ENCODE measurements at places on chromosomes 2 and 18. TPM values are rescaled to one million over a fixed set of nuclear protein-coding genes. Genes with fewer than 3 reads are reported as not detected.
A peak's percentile ranks its signal among the peaks of the same experiment; 100 is the strongest.

DNA sequence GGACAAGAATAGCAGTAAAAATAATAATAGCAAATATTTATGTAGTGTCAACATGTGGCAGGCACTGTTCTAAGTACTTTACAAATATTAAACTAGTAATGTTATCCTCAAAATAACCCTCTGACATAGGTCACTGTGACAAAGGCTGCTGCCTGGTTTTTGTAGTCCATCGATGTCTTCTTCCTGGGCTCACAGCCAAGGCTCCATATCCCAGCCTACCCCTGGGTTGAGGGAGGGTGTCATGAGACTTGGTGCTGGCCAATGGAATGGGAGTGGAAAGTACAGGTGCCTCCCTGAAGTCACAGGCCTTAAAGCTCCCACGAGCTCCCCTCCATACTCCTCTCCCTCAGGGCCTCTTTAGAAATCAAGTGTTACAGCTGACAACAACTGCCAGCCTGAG lies 159.3 kb downstream of the CYRIA start:
- H3K4me3 ChIP-seq, result no peak overlapping the region
- peaks cover 45% of the 10 kb centered on the region for H3K27me3 ChIP-seq
- no peak for DNase-seq
- no peaks in the 10 kb centered on the region for H3K4me1 ChIP-seq
- no peaks in the 10 kb centered on the region for H3K36me3 ChIP-seq

DNA sequence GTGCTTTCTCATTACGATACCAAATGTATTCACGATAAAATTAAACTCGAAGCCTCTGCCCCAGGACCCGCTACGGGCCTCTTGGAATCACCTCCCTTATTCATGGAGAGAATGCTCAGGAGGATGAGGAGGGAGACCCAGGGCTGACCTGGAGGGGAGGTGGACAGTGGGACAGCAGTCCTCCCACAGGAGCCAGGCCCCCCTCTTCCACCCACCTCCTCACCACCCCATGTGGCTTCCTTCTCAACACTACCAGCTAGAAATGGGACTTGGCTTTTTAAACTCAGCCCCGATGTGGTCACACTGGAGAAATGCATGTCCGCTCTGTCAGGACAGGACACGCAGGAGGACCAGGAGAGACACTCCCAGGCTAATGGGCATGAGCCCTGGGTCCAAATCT lies 147.9 kb upstream of the ID2 start:
- H3K27me3 ChIP-seq, result no peaks in the 10 kb centered on the region
- no peaks in the 10 kb centered on the region for H3K36me3 ChIP-seq
- no peak for DNase-seq
- no peak overlapping the region for H3K4me3 ChIP-seq
- no peak overlapping the region for H3K27ac ChIP-seq

GRCh38 chr18:966759-967576 lies 62.3 kb downstream of the ADCYAP1 start:
- no peak overlapping the region for H3K4me3 ChIP-seq
- no peak for DNase-seq
- H3K27ac ChIP-seq, result no peak overlapping the region
- H3K27me3 ChIP-seq, result peaks cover 74% of the 10 kb centered on the region

DNA sequence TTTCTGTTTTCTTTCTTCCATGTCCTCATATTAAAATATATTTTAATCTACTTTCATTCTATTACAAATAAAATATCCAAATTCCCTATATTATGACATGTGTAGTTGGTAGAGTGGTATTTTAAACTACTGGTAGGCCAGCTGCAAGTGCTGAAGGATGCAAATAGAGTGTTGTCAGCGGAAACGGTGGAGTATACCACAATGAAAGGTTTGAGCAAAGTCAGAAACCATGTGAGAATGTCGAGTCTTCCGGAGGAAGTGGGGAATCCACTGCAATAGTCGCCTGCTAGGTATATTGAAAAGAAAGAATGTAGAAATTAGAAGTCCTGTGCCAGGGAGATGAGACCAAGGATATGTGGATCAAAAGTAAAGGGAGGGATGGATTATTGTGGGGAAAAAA lies 373.9 kb downstream of the DSEL start:
- no peaks in the 10 kb centered on the region for H3K27me3 ChIP-seq
- no peak overlapping the region for H3K27ac ChIP-seq
- no peak overlapping the region for H3K4me3 ChIP-seq
- no peak for DNase-seq
- peaks cover 13% of the 10 kb centered on the region for H3K4me1 ChIP-seq
- H3K36me3 ChIP-seq, result no peaks in the 10 kb centered on the region

GRCh38 chr2:134712299-134712698 lies 6.5 kb downstream of the TMEM163 start:
- peaks cover 1% of the 10 kb centered on the region for H3K4me1 ChIP-seq
- DNase-seq, result no peak
- peaks cover 21% of the 10 kb centered on the region for H3K27me3 ChIP-seq
- peaks cover 3% of the 10 kb centered on the region for H3K36me3 ChIP-seq
- no peak overlapping the region for H3K27ac ChIP-seq

- H3K36me3 ChIP-seq, result no peaks in the 10 kb centered on the region
- no peak for DNase-seq
- H3K4me1 ChIP-seq, result no peaks in the 10 kb centered on the region
- no peak overlapping the region for H3K27ac ChIP-seq
- H3K4me3 ChIP-seq, result no peak overlapping the region
- H3K27me3 ChIP-seq, result peaks cover 12% of the 10 kb centered on the region
These were observed 213.0 kb upstream of the RAB6C start for GRCh38 chr2:129766374-129766993.

DNA sequence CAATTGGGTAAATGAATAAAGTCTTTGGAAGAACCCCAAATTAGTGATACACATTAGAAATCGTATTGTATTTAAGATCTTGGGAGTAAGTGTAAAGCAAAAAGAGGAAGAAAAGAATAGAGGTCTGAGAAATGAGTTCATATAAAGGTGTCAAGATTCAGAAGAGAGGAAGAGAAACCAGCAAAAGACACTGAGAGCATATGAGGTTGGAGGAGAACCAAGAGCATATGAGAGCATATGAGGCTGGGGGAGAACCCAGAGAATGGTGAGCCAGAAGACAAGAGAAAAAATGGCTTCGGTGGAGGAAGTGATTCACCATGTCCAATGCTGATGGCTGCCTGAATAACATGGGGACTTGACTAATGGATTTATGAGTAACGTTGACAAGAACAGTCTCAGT lies 620.1 kb upstream of the GCFC2 start:
- H3K4me3 ChIP-seq, result no peak overlapping the region
- H3K4me1 ChIP-seq, result no peaks in the 10 kb centered on the region
- no peaks in the 10 kb centered on the region for H3K36me3 ChIP-seq
- no peak for DNase-seq

GRCh38 chr2:102147935-102148334 lies 5.4 kb downstream of the IL1R1 start:
- DNase-seq, result no peak
- H3K4me1 ChIP-seq, result peaks cover 4% of the 10 kb centered on the region
- no peaks in the 10 kb centered on the region for H3K27me3 ChIP-seq
- H3K4me3 ChIP-seq, result no peak overlapping the region
- H3K27ac ChIP-seq, result no peak overlapping the region
- peaks cover 1% of the 10 kb centered on the region for H3K36me3 ChIP-seq

DNA sequence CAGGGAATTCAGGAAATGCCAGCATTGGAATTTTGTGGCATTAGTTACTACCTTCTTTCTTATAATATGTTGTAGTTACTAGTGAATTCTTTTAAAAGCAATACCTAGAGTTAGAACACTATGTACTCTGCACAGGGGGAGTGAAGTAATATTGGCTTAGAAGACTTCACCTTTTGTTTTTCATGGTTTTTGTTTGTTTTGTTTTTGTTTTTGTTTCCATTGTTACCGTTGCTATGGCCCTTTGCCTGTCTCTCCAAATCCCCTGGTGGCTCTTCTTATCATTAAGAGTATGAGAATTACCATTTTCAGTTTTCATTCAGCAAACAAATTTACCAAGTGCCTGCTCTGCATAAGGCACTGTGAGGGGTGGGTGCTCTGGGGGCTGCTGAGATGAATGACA lies 160.1 kb downstream of the HAUS1 start:
- H3K4me3 ChIP-seq, result no peak overlapping the region
- H3K27ac ChIP-seq, result no peak overlapping the region
- DNase-seq, result no peak
- H3K36me3 ChIP-seq, result no peaks in the 10 kb centered on the region
- H3K27me3 ChIP-seq, result no peaks in the 10 kb centered on the region

GRCh38 chr2:20621366-20622295 lies 29.3 kb downstream of the HS1BP3 start:
- H3K4me3 ChIP-seq, result no peak overlapping the region
- no peak for DNase-seq
- peaks cover 19% of the 10 kb centered on the region for H3K4me1 ChIP-seq
- H3K27me3 ChIP-seq, result no peaks in the 10 kb centered on the region

DNA sequence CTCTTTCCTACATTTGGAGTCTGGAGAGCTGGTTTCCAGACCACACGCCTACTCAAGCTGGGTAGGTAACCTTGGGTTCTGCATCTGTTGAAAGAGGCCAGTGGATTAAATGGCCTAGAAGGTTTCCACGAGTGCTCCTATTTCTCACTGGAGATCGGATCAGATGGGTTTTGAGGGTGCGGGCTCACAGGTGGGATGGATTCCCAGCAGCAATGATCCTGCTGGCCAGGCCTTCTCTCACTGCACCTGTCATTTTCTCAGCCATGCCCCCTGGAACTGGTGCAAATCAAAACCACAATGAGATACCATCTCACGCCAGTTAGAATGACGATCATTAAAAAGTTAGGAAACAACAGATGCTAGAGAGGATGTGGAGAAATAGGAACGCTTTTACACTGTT lies 747.5 kb upstream of the RAB6C start:
- no peaks in the 10 kb centered on the region for H3K4me1 ChIP-seq
- H3K27me3 ChIP-seq, result no peaks in the 10 kb centered on the region
- no peak overlapping the region for H3K4me3 ChIP-seq
- H3K36me3 ChIP-seq, result no peaks in the 10 kb centered on the region
- H3K27ac ChIP-seq, result no peak overlapping the region

DNA sequence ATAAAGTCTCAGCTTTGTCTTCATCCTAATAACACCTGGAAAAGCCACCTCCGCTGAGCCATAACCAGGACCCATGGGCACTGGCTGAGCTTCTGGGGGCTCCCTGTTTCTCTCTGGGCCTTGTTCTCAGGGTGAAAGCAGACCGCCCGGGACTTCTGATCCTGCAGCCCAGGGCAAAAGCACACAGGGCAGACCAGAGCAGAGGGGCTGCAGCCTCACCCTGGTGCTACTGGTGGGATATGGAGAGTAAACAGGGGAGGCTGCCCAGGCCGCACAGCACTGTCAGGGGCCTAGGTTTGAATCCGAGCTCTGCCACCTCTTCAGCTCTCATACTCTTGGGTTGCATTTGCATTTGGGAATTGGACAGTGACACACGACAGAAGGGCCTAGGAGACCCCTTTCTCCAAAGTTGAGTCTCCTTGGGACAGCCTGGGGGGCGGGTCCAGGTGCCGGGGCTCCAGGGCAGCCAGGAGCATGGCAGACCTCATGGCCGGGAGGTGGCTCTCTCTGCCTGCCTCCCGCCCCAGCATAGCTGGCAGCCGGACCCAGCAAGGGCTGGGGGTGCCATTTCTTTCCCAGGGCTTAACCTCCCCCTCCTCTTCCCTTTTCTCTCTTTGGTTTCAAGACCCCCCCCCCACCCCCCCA lies 164.9 kb downstream of the INHBB start:
- peaks cover 57% of the 10 kb centered on the region for H3K27me3 ChIP-seq
- DNase-seq, result no peak
- H3K27ac ChIP-seq, result no peak overlapping the region
- no peaks in the 10 kb centered on the region for H3K36me3 ChIP-seq

- no peak overlapping the region for H3K27ac ChIP-seq
- H3K27me3 ChIP-seq, result no peaks in the 10 kb centered on the region
- no peaks in the 10 kb centered on the region for H3K4me1 ChIP-seq
- no peak overlapping the region for H3K4me3 ChIP-seq
These were observed 3.1 kb downstream of the SLC5A7 start for GRCh38 chr2:107989445-107989844.

GRCh38 chr2:241138471-241138870 lies 10.8 kb downstream of the PASK start:
- H3K27me3 ChIP-seq, result no peaks in the 10 kb centered on the region
- no peaks in the 10 kb centered on the region for H3K4me1 ChIP-seq
- H3K4me3 ChIP-seq, result no peak overlapping the region
- DNase-seq, result no peak
- no peak overlapping the region for H3K27ac ChIP-seq

GRCh38 chr2:229407170-229407569 lies 136.1 kb upstream of the PID1 start:
- H3K4me3 ChIP-seq, result peak overlapping the region; percentile 15
- H3K36me3 ChIP-seq, result peaks cover 23% of the 10 kb centered on the region
- DNase-seq, result peak; percentile 70
- H3K4me1 ChIP-seq, result peaks cover 47% of the 10 kb centered on the region

DNA sequence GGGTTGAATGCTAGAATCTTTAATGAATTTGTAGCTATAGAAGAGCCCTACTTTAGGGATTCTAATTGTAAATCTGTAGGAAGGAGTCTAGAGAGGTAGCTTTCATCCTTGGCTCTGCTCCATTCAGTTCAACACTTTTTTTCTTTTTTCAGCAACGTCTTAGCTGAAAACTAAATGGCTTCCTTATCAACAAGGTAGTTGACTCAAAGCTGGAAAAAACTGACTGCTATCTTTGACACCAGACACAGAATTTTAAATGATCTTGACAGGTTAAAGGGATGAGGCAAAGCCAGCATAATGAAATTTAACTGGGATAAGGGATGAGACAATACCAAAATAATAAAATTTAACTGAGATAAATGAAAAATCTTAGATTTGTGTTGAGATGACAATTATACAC lies 54.9 kb downstream of the TMEFF2 start:
- no peaks in the 10 kb centered on the region for H3K4me1 ChIP-seq
- H3K36me3 ChIP-seq, result no peaks in the 10 kb centered on the region
- H3K27ac ChIP-seq, result no peak overlapping the region
- no peak overlapping the region for H3K4me3 ChIP-seq
- no peaks in the 10 kb centered on the region for H3K27me3 ChIP-seq

GRCh38 chr2:231886071-231886681 lies 40.0 kb downstream of the NPPC start:
- H3K27ac ChIP-seq, result no peak overlapping the region
- H3K4me1 ChIP-seq, result peaks cover 7% of the 10 kb centered on the region
- no peak overlapping the region for H3K4me3 ChIP-seq
- DNase-seq, result no peak
- H3K27me3 ChIP-seq, result peaks cover 53% of the 10 kb centered on the region

GRCh38 chr2:157628477-157629415 lies at the start of gene ACVR1C:
Gene ACVR1C, minus strand, starts transcription at chr2:157628864. Its CDS starts 220 bp downstream, at chr2:157628644.
- DNase-seq, result peak; percentile 84
- peak within 1 kb of the TSS; percentile 80 for H3K4me3 ChIP-seq
- peak within 1 kb of the TSS; percentile 59 for H3K27ac ChIP-seq
- peaks cover 18% of the 10 kb centered on the region for H3K36me3 ChIP-seq
- no peaks in the 10 kb centered on the region for H3K27me3 ChIP-seq
- H3K4me1 ChIP-seq, result peaks cover 8% of the 10 kb centered on the region

SERPINB10 gene
- not detected for total RNA-seq

BOK gene
- total RNA-seq, result 35.0 TPM

FARSB gene
- total RNA-seq, result 50.6 TPM

LAMA3 gene
- 233 TPM for total RNA-seq

CCDC148 gene
- 5.1 TPM for total RNA-seq

ZNF521 gene
- total RNA-seq, result not detected

UBXN2A gene
- 12.8 TPM for total RNA-seq

All from Calu3 (cell line).